ENCODE measurements at places on chromosomes 3 and 15.

GRCh38 chr15:82650046-82650670 is 3.0 kb upstream of the CPEB1 start:
- no peak for DNase-seq

DNA sequence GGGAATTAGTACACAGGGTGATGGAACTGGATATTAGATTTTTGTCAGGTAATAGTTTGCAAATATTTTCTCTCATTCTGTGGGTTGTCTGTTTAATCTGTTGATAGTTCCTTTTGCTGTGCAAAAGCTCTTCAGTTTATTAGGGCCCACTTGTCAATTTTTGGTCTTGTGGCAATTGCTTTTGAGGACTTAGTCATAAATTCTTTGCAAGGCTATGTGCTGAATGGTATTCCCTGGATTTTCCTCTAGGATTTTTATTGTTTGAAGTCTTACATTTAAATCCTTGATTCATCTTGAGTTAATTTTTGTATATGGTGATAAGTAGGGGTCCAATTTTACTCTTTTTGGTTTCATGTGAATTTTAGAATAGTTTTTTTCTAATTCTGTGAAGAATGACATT is 111.3 kb downstream of the ARRDC4 start:
- no peak for DNase-seq

- no peak for DNase-seq
Measured at GRCh38 chr3:111581403-111582119, 13.6 kb downstream of the ZBED2 start.

DNA sequence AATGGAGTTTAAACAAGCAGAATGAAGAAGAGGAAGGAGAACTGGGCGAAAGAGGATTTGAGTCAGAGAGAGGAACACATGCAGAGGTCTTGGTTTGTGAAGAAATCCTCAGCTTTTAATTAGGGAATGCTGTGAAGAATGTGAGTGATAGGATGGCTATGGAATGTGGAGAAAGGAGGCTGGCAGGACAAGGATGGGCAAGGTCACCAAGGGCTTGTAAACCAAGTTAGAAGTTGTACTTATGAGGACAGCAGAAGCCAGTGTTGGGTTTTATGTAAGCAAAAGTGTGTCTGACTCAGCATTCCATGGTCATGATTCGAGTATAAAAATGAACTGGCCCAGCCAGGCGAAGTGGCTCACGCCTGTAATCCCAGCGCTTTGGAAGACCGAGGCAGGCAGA is 60.0 kb upstream of the IL12A start:
- DNase-seq: no peak

- no peak for DNase-seq
Measured at GRCh38 chr3:188822004-188822403, 349.8 kb upstream of the TPRG1 start.

GRCh38 chr3:66419036-66419435 is 81.8 kb downstream of the LRIG1 start:
- no peak for DNase-seq

DNA sequence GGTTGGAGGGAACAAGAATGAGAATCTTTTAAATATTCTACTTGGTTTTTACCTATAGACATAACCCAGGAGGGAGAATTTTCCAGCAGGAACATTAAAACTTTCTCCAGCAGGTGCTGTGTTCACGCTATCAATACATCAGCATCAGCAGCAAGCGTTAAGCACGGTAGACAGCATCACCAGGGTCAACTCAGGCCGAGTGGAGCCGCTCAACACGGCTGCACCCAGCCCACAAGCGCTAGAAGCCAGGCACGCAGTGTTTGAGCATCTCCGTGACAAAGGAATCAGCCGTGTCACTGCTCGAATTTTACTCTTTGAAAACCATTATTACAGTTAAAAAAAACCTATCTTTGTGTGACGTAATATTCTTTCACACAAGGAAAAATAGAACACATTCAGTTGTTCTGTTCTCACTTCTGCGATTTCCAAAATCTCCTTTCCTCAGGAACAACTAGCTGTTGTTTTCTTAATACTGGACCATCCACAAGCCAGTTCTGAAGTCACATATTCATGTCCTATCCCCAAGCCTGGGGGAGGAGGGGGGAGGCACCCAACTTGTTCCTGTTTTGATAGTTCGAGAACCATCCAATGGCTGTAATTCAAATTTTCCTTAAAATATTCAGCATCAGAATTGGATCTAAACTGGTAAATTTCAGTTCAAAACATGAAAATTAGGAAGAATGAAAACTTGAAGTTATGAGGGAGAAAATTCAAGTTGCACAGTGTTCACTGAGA is 77.9 kb downstream of the ADAMTS17 start:
- no peak for DNase-seq

DNA sequence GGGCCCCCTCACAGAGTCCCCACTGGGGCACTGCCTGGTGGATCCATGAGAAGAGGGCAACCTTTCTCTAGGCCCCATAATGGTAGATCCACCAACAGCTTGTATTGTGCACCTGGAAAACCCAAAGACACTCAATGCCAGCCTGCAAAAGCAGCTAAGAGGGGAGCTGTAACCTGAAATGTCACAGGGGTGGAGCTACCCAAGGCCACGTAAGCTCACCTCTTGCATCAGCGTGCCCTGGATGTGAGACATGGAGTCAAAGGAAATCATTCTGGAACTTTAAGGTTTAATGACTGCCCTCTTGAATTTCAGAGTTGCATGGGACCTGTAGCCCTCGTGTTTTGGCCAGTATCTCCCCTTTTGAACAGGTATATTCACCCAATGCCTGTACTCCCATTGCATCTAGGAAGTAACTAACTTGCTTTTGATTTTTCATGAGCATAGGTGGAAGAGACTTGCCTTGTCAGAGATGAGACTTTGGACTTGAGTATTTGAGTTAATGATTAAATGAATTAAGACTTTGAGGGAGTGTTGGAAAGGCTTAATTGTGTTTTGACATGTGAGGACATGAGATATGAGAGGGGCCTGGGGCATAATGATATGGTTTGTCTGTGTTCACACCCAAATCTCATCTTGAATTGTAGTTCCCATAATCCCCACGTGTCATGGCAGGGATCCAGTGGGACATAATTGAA is 900.9 kb upstream of the ROBO1 start:
- DNase-seq: no peak

All from ovary (tissue), 10 donors.